GM12891 (cell line): ENCODE measurements at places on chromosomes 2 and 18.

- DNase-seq: no peak
Observed at GRCh38 chr2:119240311-119241204, 16.9 kb downstream of the STEAP3 start.

DNA sequence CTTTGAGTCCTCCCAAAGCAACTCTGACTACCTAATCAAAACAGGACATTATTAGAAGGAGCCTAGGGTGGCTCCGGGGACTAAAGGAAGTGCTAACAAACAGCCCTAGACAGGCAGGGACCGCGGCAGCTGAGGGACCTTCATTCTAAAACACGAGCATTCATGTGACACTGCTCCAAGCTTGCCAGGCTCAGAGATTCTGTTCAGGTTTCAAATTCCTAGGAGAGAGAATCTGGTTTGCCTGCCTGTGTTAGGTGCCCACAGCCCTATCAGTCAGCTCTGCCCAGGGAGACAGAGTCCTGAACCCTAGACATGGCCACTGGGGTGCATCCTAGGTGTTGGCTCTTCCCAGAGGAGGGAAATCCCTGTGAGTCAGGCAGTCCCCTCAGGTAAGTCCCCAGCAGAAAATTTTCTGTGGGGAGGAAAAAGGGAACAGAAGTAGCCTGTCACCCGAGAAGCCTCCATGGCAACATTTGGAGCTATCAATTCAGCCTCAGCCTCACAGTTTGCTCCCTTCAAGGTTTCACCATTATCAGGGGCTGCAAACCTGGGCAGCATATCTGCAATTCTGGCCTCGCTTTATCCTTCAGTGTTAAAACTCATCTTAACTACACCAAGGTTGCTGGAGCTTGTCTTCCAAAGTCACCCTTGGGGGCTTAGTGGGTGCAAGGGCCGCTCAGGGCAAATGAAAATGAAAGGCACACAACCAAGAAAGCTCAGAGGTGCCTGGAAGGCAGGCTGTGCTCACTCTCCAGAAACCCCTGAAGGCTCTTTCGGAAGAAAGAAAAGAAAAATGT lies 28.6 kb downstream of the PCBP1 start:
- DNase-seq: no peak

DNA sequence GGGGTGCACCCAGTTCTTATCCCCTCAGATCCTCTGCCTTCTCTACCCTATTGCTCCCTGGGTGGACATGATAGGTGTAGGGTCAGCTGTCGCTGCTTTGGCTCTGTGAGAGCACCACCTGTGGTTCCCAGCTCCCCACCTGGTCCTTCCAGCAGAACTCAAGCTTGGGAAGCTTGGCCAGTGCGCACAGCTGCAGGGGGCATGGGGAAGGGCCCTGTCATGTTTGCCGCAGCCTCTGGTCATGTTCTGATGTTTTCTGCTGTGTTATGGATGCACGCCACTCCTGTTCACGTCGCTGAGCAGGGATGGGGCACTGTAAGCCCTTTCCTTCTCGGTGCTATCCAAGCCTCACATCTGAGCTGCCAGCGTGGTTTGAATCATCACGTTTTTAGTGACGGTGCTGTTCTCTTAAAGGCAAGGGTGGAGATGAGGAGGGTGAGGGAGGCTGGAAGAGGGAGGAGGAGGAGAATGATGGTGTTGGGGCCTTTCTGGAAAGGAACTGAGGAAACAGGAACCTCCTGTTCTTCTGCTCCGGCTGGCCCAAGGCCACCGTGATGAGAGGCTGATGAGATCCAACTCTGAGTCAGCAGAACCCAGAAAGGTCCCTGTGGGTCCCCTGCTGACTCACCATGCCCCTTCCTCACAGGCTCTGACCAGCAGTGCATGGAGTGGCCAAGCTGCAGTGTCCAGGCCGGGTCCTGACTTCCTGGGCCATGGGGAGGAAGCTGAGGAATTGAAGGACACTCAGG lies 78.0 kb downstream of the LIPG start:
- no peak for DNase-seq

DNA sequence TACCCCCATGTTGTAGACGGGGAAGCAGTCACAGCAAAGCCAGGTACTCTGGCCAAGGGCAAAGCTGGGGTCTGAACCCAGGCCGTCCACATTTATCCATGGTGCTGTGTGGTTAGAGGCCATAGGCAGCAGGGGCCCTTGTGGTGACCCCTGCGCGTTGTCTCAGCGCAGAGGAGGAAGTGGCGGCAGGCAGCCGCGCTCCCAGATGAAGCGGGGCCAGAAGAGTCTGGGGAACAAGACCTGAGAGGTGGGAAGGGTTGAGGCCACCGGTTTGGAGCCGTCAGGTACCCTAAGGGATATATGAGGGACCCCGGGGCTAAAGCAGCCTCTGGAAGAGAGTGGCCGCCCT lies 770 bp downstream of the ZNF396 start:
- DNase-seq: peak; percentile 22

GRCh38 chr18:2906704-2907549 lies 60.1 kb downstream of the EMILIN2 start:
- peak; percentile 77 for DNase-seq

DNA sequence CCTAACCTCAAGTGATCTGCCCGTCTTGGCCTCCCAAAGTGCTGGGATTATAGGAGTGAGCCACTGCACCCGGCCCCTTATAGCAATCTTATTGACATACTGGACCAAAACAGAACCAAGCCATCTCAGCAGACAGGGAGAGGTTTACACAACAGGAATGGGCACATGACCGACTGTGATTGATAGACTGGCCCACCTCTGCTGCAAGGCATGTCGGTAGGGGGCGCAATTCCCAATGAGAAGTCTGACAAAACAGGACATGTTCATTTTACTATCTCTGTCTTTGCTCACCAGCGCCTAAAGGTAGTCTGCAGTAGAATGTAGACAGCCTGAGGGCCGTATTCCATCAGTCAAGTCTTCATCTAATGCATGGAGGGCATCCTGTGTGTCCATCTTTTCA lies 2.0 kb downstream of the LYPD6B start:
- no peak for DNase-seq

GRCh38 chr2:189258616-189259365 lies 79.2 kb upstream of the COL5A2 start:
- no peak for DNase-seq

DNA sequence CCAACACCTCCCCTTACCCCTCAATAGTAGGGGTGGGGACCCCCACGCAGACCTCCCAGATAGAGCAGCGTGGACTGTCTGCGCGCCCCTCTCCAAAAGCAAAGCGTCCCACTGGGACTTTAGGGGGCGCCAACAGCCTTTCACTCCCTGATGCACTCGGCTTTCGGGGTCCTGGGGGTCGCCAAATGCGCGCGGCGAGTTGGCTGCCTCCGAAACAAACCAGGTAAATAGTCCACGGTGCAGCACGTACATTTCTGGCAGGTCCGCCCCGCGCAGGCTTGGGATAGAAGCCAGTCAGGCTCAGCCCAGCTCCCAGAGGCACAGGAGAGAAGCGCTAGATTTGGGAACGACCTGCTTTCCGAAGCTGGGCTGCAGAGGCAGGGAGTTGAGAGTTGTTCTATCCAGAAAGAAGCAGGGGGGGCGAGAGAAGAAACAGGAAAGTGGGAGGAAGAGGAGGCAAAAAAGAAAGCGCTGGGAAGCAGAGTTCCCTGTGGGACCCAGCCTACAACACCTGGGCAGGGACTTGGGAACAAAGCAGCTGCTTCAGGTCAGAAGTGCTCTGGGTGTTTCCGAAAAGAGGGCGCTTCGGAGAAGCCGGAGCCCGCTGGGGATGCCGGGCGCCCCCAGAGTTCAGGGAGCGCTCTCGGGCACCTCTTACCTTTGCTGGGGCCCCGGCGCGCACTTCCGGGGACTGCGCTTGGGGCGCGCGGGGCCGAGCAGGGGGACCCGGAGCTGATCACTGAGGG lies 544 bp downstream of the EVA1A start:
- peak; percentile 26 for DNase-seq

- DNase-seq: no peak
Observed at GRCh38 chr2:196660244-196660643, 20.7 kb downstream of the CCDC150 start.

DNA sequence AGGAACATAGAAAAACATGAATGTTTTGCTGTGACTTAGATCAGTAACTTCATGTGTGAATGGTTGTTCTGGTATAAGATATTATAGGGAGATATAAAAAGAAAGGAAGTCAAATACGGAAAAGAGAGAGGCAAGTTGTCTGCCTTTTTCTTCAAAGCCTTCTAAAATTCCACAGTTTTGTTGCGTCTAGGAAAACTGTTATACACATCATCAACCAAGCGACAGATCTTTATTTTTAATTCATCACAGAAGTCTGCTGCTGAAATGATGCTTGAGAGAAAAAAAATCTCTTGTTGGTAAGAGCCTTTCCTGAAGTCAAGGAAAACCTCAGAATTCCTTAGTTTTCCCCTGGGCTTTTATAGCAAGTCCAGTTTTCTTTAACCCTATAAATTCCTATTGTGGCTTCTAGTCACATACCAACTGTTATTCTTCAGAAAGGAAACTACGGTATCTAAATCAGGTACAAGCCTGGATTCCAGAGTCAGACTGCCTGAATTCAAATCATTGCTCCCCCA lies 36.3 kb upstream of the TANC1 start:
- no peak for DNase-seq

DNA sequence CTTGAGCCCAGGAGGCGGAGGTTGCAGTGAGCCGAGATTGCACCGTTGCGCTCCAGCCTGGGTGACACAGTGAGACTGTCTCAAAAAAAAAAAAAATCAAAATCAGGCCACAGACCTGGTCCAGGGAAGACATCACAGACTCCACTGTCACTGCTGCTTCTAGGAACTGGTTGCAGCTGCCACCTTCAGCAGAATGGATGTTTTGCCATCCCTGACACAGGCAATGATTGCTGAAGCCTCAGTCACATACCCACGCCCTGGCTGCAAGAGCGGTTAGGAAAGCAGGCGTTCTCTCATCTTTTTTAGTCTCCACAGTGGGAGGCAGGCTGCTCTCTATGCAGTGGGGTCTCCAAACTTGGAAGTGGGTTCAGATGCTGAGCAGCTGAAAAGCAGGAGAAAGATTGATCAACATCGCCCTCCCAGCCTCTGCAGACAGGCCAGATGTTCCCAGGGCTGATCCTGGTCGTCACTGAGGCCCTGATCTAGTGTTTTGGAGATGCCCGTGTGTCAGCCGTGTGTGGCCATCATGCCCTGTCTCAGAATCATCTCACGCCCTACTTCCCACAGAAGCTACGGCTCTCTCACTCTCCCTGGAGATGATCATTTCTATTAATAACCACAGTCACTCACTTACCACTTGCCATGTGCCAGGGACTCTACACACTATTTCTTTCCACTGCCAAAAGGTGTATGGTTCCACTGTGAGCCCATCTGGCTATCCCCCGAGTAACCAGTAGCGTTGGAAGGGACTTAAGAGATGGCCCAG lies 91.8 kb downstream of the PLB1 start:
- no peak for DNase-seq

DNA sequence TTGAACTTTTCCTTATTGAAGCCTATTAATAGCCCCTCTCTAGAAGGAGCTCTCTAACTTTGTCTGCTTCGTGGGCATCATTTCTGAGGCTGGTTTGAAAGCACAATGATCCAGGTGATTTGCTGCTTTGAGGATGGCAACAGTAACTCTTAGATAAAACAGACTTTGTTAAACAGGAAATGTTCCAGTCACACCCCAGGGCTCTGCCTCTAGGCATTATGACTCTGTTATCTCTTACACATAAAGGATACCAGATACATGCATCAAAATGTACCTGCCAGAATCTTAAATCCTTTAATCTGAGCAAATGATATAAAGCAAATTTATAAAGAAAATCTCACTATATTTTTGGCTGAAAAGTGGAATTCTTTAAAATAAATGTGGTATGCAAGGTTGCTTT lies 52.3 kb downstream of the GAD1 start:
- no peak for DNase-seq

DNA sequence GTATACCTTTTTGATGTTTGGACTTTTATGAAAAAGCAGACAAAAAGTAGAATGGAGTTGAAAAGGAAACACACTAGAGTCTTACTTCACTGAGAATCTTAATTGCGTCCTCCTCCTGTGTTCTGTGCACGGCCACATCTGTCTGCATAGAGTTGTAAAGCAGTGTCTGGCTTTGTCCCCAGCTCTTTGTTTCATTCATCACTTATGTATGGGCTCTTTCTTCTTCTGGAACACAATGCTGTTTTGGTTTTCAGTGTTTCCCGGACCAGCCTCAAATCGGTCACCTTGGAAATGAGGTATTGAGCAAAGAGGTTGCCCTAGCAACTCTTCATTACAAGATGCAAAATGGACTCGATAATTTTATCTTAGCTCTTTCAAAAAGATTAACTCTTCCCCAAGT lies 104.3 kb upstream of the CNGA3 start:
- DNase-seq: no peak
